ENCODE measurements at places on chromosomes 5 and 9.
A peak's percentile ranks its signal among the peaks of the same experiment; 100 is the strongest.

- no peak for DNase-seq
Measured at GRCh38 chr9:15353892-15354291, 46.9 kb upstream of the TTC39B start.

- no peak for DNase-seq
Measured at GRCh38 chr9:23682352-23682751, 143.7 kb downstream of the ELAVL2 start.

- DNase-seq, result no peak
Measured at GRCh38 chr5:5296051-5296450, 126.4 kb upstream of the ICE1 start.

DNA sequence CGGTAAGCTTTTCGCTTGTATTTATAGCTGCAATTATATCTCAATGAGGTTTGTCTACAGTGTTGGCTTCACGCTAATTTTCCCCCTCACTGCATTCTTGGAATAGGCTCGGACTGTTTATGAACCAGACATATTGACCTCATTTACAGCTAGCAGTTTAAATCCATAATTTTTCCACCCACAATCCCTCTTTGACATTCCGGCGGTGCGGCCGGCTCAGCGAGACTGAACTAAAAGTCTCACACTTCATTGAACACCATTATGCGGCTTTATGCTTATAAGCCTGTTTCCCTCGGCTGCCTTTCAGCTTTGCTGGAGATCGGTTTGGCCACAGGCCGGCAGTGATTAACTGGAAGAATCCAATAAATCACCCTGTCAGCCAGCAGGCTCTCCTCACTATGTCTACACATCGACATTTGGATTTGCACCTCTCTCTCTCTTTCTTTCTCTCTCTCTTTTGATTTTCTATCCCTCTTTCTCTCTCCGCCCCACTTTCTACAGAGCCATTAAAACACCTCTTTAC lies 315.0 kb upstream of the TLE4 start:
- no peak for DNase-seq

- DNase-seq, result no peak
Measured at GRCh38 chr5:71013575-71013974, 11.6 kb downstream of the NAIP start.

- peak; percentile 30 for DNase-seq
Measured at GRCh38 chr5:141969783-141970771, 1.2 kb downstream of the RNF14 start.

GRCh38 chr5:1343931-1344901 lies 683 bp downstream of the CLPTM1L start:
- peak; percentile 22 for DNase-seq

GRCh38 chr5:157540707-157541446 lies 34.7 kb downstream of the ADAM19 start:
- DNase-seq, result peak; percentile 64

DNA sequence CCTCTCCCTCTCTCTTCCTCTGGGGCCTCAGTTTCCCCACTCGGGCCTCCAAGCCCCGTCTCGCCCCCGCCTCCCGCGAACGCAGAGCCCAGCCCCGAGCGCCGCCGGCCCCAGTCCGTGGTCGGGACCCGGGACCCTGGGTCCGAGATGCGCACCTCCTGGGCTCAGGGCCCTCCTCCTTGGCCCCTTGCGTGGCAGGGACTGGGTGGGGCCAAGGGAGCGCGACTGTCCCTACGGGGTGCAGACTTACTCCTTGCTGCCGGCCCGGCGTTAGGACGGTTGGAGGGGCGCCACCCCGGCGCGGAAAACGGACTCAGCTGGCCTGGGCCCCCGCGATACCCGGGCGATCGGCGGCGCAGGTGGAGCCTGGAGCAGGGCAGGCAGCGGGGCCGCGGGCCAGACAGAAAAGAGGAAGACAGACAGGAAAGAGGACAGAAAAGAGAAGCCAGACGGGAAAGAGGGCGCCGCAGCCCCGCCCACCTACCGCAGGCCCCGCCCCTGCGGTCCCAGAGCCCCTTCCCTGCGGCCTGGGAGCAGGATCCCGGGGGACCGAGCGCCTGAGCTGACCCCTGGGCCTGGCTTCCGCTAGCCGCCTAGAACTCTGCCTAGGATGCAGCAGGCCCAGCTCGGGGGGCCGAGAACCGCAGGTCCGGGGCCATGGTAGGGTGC lies at the start of gene GBGT1:
GBGT1 (minus strand) TSS at position 411 of the 669 bp plus-strand sequence. CDS start 1,502 bp downstream, outside the sequence.
- DNase-seq, result peak; percentile 29

- no peak for DNase-seq
Measured at GRCh38 chr5:110386782-110387181, 339.7 kb downstream of the TMEM232 start.

DNA sequence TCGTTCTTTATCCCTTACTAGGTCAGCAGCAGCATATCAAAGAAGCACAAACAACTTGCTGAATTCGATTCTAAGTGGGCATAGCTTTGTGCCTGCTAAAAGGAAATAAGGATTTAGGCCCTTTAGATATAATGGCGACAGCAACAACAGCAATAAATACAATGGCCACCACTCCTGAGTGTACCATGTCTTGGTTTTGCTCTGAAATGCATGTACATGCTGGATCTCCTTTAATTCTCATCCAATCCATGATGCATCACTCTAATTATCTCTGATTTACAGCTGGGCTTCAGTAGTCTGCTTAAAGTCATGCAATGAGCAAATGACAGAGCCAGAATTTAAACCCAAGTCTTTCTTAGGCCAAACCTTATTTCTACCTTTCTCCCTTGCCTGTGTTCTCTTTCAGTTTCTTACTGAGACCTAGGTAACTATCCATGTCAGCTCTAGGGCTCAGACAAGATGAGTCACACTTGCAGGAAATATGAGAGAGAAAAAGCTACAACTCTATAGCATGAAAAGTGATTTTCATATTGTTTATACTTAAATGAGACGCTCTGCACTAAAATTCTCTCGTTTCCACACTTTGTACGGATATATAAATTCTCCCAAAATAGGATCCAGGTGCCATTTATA lies 111.8 kb downstream of the HMHB1 start:
- DNase-seq, result no peak

DNA sequence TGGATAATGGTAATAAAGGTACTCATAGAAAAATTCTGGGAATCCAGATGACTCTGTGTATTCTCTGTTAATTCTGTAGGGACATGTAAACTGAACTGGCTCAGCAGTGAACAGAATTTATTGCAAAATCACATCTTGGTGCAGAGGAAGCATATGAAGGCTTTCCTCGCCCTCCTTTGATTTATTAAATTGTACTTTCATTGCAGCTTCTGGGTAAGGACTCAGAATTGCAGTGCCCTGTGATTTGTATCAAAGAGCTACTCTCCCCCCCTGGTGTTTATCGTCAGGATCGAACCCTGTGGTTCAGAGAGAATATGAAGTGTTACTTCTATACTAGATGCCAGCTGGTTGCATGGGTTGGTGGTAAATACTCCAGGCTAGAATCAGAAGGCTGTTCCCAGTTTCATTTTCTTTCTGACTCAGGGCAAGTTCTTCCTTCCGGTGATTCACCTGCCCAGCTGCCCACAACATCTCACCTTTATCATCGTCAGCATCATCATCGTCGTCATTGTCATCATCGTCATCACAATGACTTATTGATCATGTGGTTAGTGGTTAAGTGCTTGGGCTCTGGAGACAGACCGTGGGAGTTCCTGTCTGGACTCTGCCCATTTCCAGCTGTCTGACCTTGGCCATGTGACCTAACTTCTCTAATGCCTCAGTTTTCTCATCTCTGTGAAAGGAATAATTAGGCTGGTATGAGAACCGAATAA lies 238.8 kb downstream of the ARHGAP26 start:
- DNase-seq, result peak; percentile 84

DNA sequence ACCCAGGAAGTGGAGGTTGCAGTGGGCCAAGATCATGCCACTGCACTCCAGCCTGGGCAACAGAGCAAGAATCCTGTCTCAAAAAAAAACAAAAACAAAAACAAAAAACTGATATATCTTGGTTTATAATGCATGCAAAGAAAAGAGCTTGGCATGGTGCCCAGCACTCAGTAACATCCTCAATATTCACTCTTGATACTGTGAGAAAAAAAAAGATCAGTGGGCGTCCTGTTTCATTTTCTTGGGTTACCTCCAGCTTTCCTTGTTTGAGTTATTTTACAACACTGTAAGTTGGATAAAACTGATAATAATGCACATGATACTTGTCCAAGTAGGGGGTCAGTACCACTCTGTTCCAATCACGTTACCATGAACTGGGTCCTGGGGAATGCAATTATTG lies 7.8 kb downstream of the PHYHD1 start:
- no peak for DNase-seq

DNA sequence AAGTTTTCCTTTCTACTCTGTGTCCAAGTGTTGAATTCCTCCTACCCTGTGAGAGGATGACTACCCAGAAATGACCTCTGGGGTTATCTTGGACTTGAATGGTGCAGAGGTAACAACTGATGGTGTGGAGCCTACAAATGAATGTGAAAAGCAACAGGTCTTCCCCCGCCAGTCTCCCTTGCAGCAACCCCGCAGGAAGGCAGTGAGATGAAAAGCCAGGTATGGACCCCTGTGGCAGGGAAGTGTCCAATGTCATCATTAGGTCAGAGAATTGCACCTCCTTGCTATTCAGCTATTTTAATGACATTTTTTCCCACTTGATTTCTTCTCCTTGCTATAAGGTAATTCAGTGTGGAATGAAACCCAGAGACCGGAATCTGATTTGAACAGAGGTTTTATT lies 58.5 kb downstream of the MAT2B start:
- DNase-seq, result no peak

GRCh38 chr9:93673021-93673838 lies 96.8 kb downstream of the PHF2 start:
- no peak for DNase-seq

DNA sequence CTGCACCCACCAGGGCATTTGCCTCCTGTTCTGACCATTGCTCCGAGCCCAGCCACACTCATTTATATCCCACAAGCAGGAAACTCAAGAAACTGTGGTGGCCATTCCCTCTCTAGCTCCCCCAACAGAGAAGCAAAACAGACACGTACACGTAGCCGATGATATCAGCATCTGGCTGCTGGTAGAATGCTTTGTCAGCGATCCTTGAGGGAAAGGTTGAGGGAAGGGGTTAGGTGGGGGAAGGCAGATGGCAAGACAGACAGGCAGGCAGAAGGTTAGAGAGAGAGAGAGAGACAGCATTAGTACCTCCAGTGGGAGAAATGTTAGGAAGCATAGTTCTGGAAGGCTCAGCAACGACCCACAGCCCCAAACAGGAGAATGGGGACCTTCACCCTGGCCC lies 7.8 kb downstream of the HIGD2A start:
- DNase-seq, result no peak

GRCh38 chr5:172833686-172834414 lies at the start of gene ERGIC1:
Gene ERGIC1 (plus strand): TSS chr5:172834251. CDS start chr5:172834414, 163 bp downstream.
- DNase-seq, result peak; percentile 74

DNA sequence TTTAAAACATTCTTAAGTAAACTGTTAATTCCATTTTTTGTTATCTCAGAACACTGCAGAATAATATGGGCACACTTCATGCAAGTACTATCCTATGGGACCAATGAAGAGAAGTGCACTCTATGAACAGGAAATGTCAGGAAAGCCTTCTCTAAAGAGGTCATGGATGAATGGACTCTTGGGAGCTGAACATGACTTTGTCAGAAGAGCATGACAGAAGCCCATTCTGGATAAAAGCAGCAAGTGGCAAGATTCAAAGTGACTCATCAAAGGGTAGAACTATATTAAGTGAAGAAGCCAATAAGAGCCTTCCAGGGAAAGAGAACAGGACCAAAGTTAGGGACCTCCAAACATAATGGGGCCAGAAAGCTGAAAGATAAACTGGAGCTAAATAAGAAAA lies 94.0 kb downstream of the RAPGEF6 start:
- DNase-seq, result no peak

DNA sequence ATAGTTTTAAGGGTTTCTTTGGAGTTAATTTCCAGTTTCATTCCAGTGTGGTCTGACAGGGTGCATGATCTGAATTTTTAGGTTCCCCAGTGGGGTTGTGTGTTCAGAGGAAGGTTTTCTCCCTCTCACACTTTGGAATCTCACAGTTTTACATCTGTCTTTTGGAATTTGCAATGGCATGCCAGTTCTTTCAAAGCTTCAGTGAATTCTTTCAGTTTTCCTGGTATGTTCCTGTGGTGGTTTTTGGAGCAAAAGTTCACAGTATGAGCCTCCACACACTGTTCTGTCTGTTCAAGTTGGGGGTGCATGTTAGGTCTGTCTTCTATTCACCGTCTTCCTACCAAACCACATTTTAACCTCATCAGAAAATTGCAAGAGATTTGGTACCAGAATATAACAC lies 624.2 kb downstream of the KCTD16 start:
- DNase-seq, result no peak

DNA sequence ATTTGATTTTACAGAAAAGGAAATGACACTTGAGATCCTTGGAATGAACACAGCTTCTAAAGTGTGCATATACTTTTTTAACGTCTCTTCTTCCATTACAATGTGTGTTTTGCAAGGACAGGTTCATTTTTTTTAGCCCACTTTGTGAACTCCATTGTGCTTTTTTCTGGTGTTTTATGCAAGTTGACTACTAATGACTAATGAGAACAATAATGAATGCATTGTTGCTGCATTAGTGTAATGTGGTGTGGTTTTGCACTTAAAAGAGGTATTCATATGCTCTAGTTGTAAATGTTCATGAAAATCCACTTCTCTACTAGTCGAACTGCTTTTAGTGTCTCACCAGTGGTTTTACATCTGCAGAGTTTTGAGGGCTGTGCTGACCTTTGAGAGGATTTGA lies 93.6 kb downstream of the UHRF2 start:
- DNase-seq, result no peak

- DNase-seq, result no peak
Measured at GRCh38 chr5:66273121-66273520, 129.0 kb downstream of the SREK1 start.

- DNase-seq, result no peak
Measured at GRCh38 chr5:6847870-6848269, 134.6 kb downstream of the TENT4A start.

DNA sequence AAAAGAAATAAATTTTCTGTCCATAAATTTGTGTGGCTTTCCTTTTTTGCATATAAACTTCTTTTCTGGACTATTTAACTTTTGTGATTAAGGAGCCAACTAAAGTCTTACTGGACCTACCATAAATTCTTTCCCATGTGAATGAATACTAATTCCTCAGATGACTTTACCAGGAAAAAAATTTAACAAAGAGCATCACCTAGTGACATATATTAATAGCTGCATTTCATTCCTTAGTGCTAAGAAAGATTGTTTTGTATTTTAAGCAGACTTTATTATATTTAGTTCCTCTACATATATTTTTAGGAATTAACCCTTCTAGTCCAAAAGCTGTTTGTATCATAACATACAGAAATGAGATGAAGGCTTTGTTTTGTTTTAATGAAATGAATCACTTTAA lies 64.4 kb downstream of the C9orf85 start:
- DNase-seq, result no peak

DNA sequence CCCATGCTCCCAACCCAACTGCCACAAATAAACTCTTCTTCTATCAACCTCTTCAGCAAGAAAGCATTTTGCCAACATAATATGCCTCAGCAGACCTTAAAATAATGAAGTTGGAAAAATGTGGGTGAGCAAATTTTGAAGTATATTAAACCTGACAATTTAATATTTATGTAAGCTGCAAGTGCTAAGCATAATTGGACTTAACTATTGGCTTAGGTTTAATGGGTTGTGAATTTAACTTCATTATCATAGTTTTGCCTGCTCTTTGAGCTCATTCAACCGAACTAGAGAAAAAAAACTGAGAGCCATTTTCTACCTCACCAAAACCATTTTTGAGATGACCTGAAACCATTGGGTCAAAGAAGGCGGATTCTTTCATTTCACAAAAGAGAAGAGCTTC lies 805.5 kb upstream of the DMAC1 start:
- DNase-seq, result no peak

GRCh38 chr5:66197764-66198405 lies 53.8 kb downstream of the SREK1 start:
- DNase-seq, result no peak

Data from activated CD4-positive, alpha-beta T cell treated with anti-CD3 and anti-CD28 coated beads, Interleukin-2, amount 10 ng/mL, durations not matched to agents 7 days and 5 days (primary cell).